ENCODE measurements at places on chromosomes 16 and 17. TPM values are rescaled to one million over a fixed set of nuclear protein-coding genes. Genes with fewer than 3 reads are reported as not detected.

The C16orf92 gene
- total RNA-seq: not detected

The MPV17L gene
- not detected for total RNA-seq

The IGF2BP1 gene
- not detected for total RNA-seq

The TBX2 gene
- total RNA-seq: not detected

The AP1G1 gene
- 79.0 TPM for total RNA-seq

DNA sequence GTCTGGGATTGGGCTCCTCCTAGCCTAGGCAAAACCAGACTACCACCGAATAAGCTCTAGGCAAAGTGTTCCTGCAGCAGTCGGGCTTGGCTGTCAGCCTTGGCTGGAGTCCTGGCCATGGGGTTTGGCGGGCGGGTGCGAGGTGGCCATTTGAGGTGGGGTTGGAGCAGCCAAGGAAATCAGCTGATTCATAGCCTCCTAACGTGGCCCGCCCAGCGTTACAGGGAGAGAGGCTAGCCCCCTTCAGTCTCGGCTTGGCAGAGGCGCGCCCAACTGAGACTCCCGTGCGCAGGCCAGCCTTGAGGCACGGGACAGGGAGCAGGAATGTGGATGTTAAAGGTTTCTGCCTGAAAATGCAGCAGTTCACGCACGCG, 1.9 kb downstream of the PMP22 start:
- no peak for DNase-seq

DNA sequence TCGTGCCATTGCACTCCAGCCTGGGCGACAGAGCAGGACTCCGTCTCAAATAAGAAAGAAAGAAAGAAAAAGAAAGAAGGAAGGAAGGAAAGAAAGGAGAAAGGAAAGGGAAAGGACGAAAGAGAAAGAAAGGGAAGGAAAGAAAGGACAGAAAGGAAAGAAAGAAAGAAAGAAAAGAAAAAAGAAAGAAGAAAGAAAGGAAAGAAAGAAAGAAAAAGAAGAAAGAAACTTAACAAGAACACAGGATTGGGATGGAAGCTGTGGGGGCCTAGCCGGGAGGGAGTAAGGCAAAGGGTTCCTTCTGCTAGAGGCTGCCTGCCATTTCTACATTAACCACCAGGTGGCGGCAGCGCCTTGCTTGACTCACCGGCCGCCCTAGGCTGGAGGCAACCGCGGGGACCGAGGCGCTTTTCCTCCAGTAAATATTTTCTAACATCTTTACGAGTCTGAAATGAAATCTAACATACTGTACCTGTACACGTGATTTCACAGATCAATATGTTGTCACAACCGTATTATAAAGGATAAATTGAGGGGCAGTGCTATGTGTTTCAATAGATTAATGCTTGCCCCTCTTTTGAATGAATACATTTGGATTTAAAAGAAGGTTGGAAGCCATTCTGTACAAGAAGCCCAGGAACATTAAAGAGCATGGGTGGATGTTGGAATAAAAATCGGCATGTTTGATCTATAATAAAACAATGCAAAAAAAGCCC, 6.1 kb downstream of the GJD3 start:
- peak; percentile 85 for DNase-seq

GRCh38 chr17:55784666-55785065, 33.8 kb downstream of the PCTP start:
- no peak for DNase-seq

DNA sequence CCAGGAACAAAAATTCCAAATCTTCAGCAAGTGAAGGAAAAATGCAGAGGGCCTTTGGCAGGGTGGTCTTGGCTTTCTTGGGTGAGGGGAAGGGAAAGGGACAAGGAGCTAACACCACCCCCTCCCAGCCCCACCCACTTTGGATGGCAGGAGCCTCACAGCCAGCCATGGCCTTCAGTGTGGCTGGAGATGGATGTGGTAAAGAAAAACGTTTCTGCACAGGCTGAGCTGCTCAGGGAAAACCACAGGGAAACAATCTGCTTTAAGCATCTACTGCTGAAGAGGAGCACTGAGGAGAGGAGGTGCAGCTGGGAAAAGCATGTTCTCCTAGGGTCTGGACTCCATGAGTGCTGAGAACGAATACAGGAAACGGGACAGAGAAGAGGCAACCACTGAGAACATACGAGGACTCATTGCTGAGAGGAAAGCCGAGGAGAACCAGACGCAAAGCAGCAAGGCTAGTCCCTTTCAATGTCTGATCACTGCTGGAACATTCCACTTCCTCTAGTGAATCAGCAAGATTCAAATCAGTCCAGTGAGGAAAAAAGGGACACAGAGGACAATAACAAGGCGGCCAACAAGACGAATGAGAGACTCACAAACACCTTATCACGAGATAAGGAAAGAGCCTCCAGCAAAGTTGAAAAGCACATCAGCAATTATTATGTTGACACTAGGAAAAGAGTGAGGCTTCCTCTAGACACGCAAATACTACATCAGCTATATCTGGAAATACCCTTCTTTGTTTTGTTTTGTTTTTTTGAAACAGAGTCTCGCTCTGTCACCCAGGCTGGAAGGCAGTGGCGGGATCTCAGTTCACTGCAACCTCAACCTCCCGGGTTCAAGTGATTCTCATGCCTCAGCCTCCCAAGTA, 41.7 kb downstream of the ZZEF1 start:
- no peak for DNase-seq

DNA sequence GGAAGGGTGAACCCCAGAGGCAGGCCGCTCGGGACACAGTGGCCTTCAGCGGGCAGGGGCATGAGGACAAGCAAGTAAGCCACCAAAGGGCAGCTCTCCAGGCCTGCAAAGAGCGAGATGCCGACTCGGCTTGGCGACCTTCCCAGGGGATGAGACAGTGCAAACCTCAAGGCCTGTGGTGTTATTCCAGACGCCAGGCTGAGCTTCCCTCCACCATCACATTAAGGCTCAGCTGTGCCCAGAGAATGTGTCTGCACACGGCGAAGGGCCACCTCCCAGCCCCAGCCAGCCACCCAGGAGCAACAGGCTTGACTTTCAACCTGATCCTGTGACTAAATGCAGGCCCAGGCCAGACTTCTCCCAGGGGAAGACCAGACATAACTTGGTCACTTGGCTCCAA, 251.4 kb downstream of the SOX9 start:
- DNase-seq: no peak

GRCh38 chr17:42248351-42249179, 27.6 kb downstream of the STAT5B start:
- DNase-seq: peak; percentile 81

- DNase-seq: peak; percentile 81
These were observed 4.9 kb downstream of the MAP3K14 start for GRCh38 chr17:45311760-45312476.

DNA sequence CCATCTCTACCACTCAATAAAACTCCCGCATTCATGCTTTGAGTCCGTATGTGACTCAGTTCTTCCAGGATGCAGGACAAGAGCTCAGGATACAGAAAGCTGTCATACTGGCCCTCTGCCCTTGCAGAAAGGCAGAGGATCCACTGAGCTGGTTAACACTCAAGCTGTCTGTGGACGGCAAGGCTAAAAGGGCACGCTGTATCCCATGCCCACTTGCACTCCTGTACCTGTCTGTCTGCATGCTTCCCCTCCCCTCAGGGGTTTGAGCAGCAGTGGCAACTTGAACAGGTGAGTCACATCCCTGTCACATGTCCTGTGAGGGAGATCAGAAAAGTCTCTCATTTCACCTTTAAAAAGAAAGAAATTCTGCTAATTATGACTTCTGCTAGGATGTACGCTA, 293.8 kb downstream of the HS3ST3B1 start:
- DNase-seq: no peak

Data from activated naive CD4-positive, alpha-beta T cell treated with anti-CD3 and anti-CD28 coated beads, Interleukin-2, amount 50 U/mL, for 72 hours (primary cell).